Breast epithelium (tissue), 4 donors: ENCODE measurements at places on chromosomes 5 and 9.

GRCh38 chr5:56552612-56553268 lies 262.6 kb upstream of the MAP3K1 start:
- H3K27me3 ChIP-seq, result no peaks in the 10 kb centered on the region
- no peaks in the 10 kb centered on the region for H3K4me1 ChIP-seq
- DNase-seq, result no peak
- no peak overlapping the region for H3K27ac ChIP-seq
- H3K4me3 ChIP-seq, result no peak overlapping the region
- H3K36me3 ChIP-seq, result no peaks in the 10 kb centered on the region

GRCh38 chr9:86672301-86672700 lies 275.0 kb downstream of the GAS1 start:
- no peaks in the 10 kb centered on the region for H3K4me1 ChIP-seq
- H3K27ac ChIP-seq, result no peak overlapping the region
- H3K27me3 ChIP-seq, result no peaks in the 10 kb centered on the region
- no peaks in the 10 kb centered on the region for H3K36me3 ChIP-seq

DNA sequence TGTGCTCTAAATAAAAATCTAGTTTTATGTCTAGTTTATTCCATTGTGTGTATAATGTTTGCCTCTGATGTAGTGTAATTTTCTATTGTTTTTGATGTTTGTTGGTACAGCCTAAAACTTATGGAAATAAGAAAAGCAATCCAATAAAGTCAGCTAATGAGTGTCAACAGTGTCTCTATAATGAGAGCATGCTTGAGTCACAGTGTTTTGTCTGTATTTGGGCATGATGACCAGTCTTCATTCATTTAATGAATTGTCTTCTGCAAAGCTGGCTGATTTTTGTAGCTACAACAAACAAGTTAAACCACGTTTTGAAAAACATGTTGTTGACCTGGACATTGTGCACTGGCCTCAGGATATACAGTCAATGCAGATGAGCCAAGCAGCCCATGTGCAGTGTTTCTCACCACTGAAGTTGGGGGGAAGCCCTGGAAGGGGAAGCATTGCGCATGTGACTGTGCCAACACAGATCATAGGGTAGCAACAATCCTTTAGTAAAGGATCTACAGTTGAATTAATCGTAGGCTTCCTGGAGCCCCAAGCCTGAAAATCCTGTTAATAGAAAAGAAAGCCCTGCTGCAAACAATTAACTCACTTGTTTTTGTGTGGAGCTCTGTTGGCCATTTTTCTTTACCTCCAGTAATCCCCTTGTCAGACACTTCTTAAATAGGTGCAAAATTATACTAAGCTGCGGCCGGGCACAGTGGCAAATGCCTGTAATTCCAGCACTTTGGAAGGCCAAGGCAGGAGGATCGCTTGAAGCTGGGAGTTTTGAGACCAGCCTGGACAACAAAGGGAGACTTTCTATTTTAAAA lies 88.0 kb downstream of the INIP start:
- no peak overlapping the region for H3K27ac ChIP-seq
- DNase-seq, result no peak
- H3K4me1 ChIP-seq, result no peaks in the 10 kb centered on the region
- H3K4me3 ChIP-seq, result no peak overlapping the region
- no peaks in the 10 kb centered on the region for H3K36me3 ChIP-seq
- H3K27me3 ChIP-seq, result no peaks in the 10 kb centered on the region

DNA sequence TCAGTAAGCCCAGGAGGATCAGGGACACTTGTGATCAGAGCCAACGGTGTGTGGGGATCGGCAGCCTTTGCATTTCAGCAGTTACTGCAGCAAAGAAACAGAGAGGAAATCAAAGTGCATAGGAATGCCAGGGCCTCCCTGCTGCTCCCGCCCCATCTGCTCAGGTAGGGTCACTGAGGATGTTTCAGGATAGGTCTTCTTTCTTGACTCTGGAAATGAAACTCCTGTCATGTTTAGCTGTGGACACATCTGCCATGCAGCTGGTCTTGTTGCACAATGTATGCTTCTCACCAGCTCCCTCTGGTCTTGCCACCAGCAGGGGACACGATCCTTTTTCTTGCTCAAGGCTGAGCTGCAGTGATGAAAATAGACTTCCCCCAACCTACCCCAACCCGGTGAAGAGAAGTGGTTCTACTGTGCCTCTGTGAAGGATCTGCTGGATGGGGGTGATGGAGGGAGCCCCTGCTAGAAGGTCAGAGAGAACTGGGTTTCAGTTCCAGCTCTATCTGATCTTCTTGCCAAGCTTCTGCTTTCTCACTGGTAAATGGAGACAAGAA lies 185.2 kb upstream of the KLF4 start:
- no peaks in the 10 kb centered on the region for H3K4me1 ChIP-seq
- no peak for DNase-seq
- H3K27me3 ChIP-seq, result no peaks in the 10 kb centered on the region
- no peak overlapping the region for H3K27ac ChIP-seq
- H3K4me3 ChIP-seq, result no peak overlapping the region
- no peaks in the 10 kb centered on the region for H3K36me3 ChIP-seq

GRCh38 chr9:98811051-98811650 lies 3.7 kb downstream of the GALNT12 start:
- H3K27me3 ChIP-seq, result peaks cover 51% of the 10 kb centered on the region
- H3K36me3 ChIP-seq, result no peaks in the 10 kb centered on the region
- no peak for DNase-seq
- H3K4me1 ChIP-seq, result no peaks in the 10 kb centered on the region
- H3K27ac ChIP-seq, result no peak overlapping the region

DNA sequence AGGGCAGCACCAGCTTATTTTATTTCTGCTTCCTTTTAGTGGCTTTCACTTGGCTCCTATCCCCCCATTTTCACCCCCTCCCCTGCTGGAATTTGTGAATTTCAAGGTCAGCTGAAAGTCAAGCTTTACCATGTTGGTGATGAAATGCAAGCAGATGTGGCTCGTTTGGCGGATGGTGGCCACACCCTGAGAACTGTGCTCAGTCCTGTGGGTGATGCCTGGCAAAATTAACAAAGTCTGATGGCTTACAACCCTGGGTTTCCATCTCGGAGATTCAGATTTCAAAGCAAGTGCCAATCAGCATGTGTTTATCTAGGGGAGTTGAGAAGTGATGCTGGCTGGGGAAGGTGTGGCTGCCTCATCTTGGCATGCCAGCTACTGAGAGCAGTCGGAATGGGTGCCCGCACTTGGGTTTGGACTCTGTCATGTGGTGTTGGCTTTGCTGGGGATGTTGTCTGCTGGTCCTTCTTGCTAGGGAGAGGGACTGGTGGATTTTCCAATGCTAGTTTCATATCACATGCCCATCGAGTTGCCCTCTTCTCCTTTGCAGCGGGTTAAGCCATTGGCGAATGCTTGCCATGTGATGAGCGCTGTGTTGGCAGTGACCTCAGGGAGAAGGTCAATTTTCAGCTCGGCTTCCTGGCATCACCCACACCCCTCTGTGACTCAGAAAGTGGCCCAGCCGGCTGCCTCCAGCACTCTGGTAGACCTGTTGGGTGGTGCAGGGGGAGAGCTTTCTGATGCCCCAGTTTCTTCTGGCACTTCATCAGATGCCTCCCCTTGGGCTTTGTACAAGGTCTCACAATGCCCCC lies 77.0 kb upstream of the PITX1 start:
- no peak overlapping the region for H3K27ac ChIP-seq
- no peak for DNase-seq
- H3K4me1 ChIP-seq, result no peaks in the 10 kb centered on the region
- no peaks in the 10 kb centered on the region for H3K27me3 ChIP-seq
- no peak overlapping the region for H3K4me3 ChIP-seq

- H3K4me3 ChIP-seq, result no peak overlapping the region
- no peaks in the 10 kb centered on the region for H3K36me3 ChIP-seq
- no peaks in the 10 kb centered on the region for H3K4me1 ChIP-seq
- H3K27me3 ChIP-seq, result no peaks in the 10 kb centered on the region
Observed at GRCh38 chr9:81622471-81623255, 66.7 kb downstream of the TLE1 start.

DNA sequence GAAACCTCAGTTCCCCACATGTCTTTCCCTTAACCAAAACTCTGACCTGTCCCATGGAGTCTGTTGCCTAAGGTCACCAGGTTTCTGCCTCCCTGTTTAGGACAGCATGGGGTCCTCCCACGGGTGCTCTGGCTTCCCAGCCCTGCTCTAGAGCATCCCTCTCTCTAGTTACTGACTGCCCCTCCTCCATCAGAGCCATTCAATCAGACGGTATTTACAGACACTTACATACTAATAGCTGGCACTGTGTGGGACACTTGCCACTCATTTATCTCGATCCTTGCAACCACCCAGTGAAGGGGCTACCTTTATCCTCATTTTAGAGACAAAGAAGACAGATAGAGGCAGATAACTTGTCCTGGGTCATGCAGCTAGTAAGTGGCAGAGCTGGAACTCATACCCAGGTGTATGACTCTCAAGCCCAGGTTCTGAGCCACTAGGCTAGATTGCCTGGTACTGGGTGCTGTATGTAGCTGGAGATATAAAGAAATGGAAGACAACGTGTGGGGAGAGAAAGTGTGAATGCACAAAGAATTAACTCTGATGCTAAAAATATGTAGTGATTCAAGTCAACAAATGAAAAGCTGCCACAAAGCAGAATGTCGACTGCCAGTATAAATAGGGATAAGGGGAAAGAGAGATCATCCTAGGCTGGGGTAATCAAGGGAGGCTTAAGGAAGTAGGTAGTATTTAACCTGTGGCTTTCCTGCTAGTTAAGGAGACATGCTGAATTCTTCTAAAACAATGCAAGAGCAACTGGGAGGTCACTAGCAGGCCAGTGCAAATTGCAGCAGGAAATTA lies 52.5 kb upstream of the PDE8B start:
- no peak for DNase-seq
- H3K4me1 ChIP-seq, result no peaks in the 10 kb centered on the region
- H3K4me3 ChIP-seq, result no peak overlapping the region
- H3K27me3 ChIP-seq, result no peaks in the 10 kb centered on the region

- no peaks in the 10 kb centered on the region for H3K4me1 ChIP-seq
- no peak for DNase-seq
- H3K36me3 ChIP-seq, result no peaks in the 10 kb centered on the region
- no peaks in the 10 kb centered on the region for H3K27me3 ChIP-seq
Observed at GRCh38 chr5:171865471-171865870, 79.9 kb downstream of the SMIM23 start.

- no peaks in the 10 kb centered on the region for H3K27me3 ChIP-seq
- H3K36me3 ChIP-seq, result peaks cover 10% of the 10 kb centered on the region
- no peak for DNase-seq
- no peaks in the 10 kb centered on the region for H3K4me1 ChIP-seq
- H3K4me3 ChIP-seq, result no peak overlapping the region
Observed at GRCh38 chr9:130624154-130624553, 40.2 kb upstream of the PRDM12 start.

DNA sequence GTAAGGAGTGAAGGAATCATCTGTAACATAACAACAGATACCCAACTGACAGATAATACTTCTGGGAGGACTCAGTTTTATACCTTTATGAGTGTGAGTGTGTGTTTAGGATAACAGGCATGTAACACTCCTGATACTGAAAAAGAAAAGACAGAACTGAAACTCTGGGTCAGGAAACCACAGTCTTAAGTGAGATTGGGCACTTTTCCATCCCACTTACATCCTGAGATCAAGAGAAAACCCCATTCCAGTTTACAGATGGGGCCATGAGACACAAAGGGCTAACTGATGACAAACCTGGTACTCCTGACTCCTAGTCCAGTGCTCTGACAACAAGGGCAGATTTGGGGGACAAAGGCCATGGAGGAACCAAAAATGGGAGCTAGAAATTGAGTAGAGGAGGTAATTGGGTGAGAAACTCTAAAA lies 18.0 kb downstream of the IL5 start:
- no peaks in the 10 kb centered on the region for H3K27me3 ChIP-seq
- H3K4me1 ChIP-seq, result no peaks in the 10 kb centered on the region
- H3K36me3 ChIP-seq, result peaks cover 3% of the 10 kb centered on the region
- H3K4me3 ChIP-seq, result no peak overlapping the region
- H3K27ac ChIP-seq, result no peak overlapping the region

DNA sequence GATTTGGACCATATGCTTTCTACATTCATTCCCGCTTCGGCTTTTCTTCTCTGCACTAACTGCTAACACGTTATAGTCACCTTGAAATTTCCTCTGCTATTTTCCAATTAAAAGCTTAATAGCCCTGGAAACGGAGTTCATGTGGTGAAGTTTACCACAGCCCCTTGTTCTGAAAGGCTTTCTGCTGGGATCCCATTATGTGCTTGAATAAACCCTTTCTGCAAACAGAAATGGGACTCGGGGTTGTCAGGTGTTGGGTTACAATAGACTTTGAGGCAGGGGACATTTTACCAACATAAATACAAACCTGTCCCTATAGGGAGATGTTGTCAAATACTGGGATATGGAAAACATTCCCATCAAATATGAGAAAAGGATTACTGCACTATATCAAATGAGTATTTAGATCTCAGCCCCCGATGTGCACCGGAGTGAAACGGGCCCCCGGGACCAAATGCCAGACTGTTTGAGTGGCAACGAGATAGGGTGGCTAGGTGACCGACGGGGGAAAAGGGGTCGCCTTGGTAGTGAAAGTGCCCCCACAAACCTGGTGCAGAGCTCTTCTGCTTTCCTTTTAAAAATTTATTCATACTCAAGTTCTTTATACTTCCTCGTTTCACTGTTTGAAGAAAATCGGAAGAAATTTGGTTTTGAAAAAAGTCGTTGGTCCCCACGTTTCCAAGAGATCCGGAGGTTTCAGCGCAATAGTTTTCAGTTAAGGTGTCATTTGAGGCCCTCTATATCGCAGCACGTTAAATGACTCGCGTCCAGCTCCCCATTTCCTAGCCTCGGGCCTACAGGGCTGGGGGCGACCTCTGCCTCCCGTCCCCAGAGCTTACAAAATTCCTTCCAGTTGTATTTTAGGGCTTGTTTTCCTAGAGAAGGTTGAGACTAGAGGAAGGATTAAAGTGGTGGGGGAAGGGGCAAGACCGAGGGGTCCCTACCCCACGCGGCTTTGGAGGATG lies 2.1 kb upstream of the DMRT3 start:
- H3K27me3 ChIP-seq, result peaks cover 98% of the 10 kb centered on the region
- H3K27ac ChIP-seq, result no peak overlapping the region
- H3K4me1 ChIP-seq, result no peaks in the 10 kb centered on the region
- H3K36me3 ChIP-seq, result no peaks in the 10 kb centered on the region
- no peak for DNase-seq

DNA sequence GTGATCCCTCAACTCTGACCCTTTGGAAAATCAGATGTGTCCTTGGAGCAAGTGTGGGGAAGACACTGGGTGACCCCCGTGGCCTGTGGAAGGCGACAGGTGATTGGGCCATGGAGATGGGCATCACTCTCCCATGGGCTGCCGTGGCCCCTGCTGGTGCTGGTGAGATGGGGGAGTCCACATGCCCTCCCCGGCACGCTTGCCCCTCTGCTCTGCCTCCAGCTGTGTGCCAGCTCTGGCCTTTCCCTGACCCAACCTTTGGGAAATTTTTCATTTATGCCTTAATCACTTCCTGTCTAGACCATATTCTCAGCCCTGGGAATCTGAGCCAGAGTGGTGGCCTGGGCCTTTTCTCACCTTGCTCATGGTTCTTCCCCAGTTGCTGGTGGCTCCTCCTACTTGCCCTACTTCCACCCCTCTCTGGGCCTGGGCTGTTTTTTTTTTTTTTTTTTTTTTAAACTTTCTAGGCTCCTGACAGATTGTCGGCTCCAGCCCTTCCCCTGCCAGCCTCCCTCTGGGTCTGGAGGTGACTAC lies 56.6 kb downstream of the RGS3 start:
- H3K4me1 ChIP-seq, result no peaks in the 10 kb centered on the region
- H3K27ac ChIP-seq, result no peak overlapping the region
- no peaks in the 10 kb centered on the region for H3K27me3 ChIP-seq
- no peak for DNase-seq
